Lung (tissue), 17 donors: ENCODE measurements at places on chromosomes 6 and 20.

GRCh38 chr20:36085686-36086267 lies 68.8 kb upstream of the EPB41L1 start:
- H3K27ac ChIP-seq: no peak overlapping the region
- no peak overlapping the region for H3K4me3 ChIP-seq
- peaks cover 10% of the 10 kb centered on the region for H3K27me3 ChIP-seq
- no peak for DNase-seq
- no peaks in the 10 kb centered on the region for H3K4me1 ChIP-seq
- H3K36me3 ChIP-seq: no peaks in the 10 kb centered on the region

DNA sequence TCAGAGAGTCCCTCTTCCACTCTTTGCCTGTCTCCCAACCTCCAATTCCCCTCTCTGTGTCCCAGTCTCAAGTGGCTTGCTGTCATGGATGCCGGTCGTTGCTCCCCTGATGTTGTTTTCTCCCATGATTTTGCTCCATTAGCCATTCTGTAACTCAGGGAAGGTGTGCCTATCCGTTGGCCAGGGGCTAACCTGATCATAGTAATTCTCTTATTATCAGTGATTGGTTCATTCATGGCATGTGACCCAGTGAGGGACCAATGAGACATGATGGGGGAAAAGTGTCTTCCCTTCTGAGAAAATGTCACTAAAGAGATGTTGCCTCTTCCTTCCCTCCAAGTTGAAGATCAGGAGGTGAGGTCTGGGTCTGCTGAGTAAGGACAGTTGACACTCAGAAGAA lies 214.5 kb downstream of the FARS2 start:
- no peaks in the 10 kb centered on the region for H3K36me3 ChIP-seq
- H3K27me3 ChIP-seq: no peaks in the 10 kb centered on the region

- H3K4me3 ChIP-seq: no peak overlapping the region
- H3K36me3 ChIP-seq: no peaks in the 10 kb centered on the region
- no peak for DNase-seq
- peaks cover 2% of the 10 kb centered on the region for H3K4me1 ChIP-seq
- H3K27ac ChIP-seq: no peak overlapping the region
Observed at GRCh38 chr6:73671911-73672685, 18.3 kb upstream of the SLC17A5 start.

GRCh38 chr20:58146081-58146745 lies 82.2 kb downstream of the ANKRD60 start:
- H3K27me3 ChIP-seq: no peaks in the 10 kb centered on the region
- H3K36me3 ChIP-seq: no peaks in the 10 kb centered on the region
- H3K27ac ChIP-seq: no peak overlapping the region
- DNase-seq: no peak
- H3K4me1 ChIP-seq: peaks cover 3% of the 10 kb centered on the region

GRCh38 chr20:1505871-1506270 lies 14.7 kb upstream of the SIRPB2 start:
- no peaks in the 10 kb centered on the region for H3K36me3 ChIP-seq
- H3K27ac ChIP-seq: no peak overlapping the region
- H3K4me3 ChIP-seq: no peak overlapping the region
- no peaks in the 10 kb centered on the region for H3K27me3 ChIP-seq

DNA sequence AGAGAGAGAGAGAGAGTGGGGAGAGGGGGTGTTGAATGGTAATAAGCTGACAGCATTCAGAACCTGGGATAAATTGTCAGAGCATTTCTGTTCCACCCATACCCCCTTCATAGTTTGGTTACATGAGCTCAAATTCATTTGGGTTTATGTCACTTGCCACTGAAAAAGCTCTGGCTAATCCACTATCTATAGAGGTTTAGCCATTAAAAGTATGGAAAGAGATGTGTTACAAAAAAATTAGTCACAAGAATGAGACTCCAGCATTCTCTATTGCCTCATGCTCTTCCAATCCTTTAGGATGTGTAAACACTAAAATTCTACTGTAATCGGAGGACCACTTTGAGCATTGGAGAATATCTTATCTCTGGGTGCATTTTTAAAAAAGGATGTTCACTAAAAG lies 297.6 kb upstream of the TCF21 start:
- H3K27me3 ChIP-seq: no peaks in the 10 kb centered on the region
- no peak overlapping the region for H3K27ac ChIP-seq
- no peak overlapping the region for H3K4me3 ChIP-seq
- peaks cover 37% of the 10 kb centered on the region for H3K4me1 ChIP-seq
- H3K36me3 ChIP-seq: no peaks in the 10 kb centered on the region

- no peak for DNase-seq
- no peaks in the 10 kb centered on the region for H3K27me3 ChIP-seq
- peaks cover 11% of the 10 kb centered on the region for H3K36me3 ChIP-seq
- no peak overlapping the region for H3K27ac ChIP-seq
- peaks cover 42% of the 10 kb centered on the region for H3K4me1 ChIP-seq
Observed at GRCh38 chr6:148533309-148534107, 190.9 kb downstream of the SASH1 start.

DNA sequence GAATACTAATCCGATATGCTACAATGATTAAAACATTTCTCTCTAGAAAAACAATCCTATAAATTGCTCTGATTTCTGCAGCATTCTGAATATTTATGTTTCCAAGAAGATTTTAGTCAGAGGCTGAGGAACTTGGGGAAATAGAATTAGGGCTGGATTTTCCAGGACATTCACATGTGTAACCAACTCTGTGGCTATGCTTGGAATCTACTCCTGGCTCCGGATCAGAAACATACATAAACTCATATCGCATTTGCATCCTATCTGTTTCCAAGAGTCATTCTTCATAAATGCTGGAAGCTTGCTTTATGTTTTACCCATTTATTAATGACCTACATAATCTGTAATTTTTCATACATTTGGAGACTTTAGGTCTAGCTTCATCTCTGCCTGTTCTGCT lies 459.9 kb upstream of the MARCKS start:
- peak; percentile 72 for DNase-seq
- no peaks in the 10 kb centered on the region for H3K36me3 ChIP-seq
- no peaks in the 10 kb centered on the region for H3K4me1 ChIP-seq
- no peak overlapping the region for H3K27ac ChIP-seq

DNA sequence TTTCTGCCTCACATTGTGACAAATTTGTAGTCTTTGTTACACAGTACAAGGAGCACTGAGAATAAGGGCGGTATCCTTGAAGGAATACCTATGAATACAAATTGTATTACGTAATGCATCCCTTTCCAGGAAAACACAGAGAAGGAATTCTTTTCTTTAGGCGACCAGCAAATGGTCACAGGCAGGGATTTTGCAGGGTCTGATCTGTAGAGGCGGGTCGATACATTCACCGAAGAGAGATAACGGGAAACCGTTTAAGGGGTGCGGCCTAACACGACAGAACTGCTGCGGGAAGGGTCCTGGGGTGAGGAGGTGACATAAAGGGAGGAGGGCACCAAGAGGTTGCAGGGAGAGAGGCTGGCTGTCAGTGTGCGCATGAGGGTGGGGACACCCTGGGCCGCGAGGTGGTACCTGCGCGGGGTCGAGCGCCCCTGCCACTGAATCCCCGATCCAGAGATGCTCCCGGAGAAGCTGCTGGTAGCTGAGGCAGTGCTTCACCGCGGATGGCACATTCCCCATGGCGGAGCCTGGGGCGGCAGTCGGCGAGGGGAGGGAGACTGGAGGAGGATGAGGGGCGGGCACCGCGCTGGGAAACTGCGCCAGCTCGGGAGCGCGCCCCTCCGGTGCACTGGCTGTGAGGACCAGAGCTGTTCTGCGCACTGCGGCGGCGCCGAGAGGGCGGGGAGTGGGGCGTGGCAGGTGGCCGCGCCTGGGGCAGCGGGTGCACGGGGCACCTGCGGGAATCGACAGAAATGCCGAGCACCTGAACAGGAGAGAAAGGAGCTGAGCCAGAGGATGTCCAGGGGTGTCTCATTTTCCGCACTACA lies at the start of gene HMGCLL1:
Gene HMGCLL1 (minus strand): TSS at position 656 of the 827 bp plus-strand sequence. CDS start 137 bp downstream, at position 519.
- peak; percentile 79 for DNase-seq
- no peaks in the 10 kb centered on the region for H3K36me3 ChIP-seq
- peak within 1 kb of the TSS; percentile 15 for H3K4me3 ChIP-seq
- peaks cover 5% of the 10 kb centered on the region for H3K4me1 ChIP-seq
- no peaks in the 10 kb centered on the region for H3K27me3 ChIP-seq

GRCh38 chr6:139137706-139138105 lies 2.8 kb downstream of the HECA start:
- H3K36me3 ChIP-seq: no peaks in the 10 kb centered on the region
- H3K4me3 ChIP-seq: no peak overlapping the region
- peaks cover 6% of the 10 kb centered on the region for H3K4me1 ChIP-seq
- DNase-seq: peak; percentile 60
- no peaks in the 10 kb centered on the region for H3K27me3 ChIP-seq

DNA sequence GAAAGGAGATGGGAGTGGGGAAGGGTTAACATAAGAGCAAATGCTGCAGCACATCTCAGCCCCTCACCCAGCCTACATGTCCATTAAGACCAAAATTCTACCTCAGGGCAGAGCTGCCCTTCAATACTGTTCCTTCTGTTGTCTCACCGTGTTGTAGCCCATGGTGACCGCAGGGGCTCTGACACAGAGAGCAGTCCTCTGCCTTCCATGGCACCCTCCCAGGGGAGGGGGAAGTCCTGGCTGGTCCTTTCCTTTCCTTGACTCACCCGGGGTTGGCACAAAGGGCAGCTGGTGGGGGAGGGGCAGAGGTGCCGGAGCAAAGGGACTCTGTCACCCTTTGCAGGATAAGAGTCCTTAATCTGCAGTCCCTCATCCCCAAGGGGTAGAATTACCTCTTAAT lies 15.2 kb downstream of the NKX2-2 start:
- DNase-seq: no peak
- no peaks in the 10 kb centered on the region for H3K4me1 ChIP-seq
- no peak overlapping the region for H3K4me3 ChIP-seq
- no peaks in the 10 kb centered on the region for H3K27me3 ChIP-seq
- H3K36me3 ChIP-seq: no peaks in the 10 kb centered on the region

DNA sequence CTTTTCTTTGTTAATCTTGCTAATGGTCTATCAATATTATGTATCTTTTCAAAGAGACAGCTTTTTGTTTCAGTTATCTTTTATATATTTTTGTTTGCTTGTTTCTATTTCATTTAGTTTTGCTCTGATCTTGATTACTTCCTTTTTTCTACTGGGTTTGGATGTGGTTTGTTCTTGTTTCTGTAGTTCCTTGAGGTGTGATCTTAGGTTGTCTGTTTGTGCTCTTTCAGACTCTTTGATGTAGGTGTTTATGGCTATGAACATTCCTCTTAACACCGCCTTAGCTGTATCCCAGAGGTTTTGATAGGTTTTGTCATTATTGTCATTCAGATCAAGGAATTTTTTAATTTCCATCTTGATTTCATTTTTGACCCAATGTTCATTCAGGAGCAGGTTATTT lies 26.8 kb upstream of the TNFAIP3 start:
- no peak for DNase-seq
- no peaks in the 10 kb centered on the region for H3K4me1 ChIP-seq
- H3K27me3 ChIP-seq: no peaks in the 10 kb centered on the region

GRCh38 chr6:65830151-65830550 lies 123.1 kb upstream of the EYS start:
- no peak overlapping the region for H3K4me3 ChIP-seq
- no peaks in the 10 kb centered on the region for H3K27me3 ChIP-seq
- H3K4me1 ChIP-seq: no peaks in the 10 kb centered on the region
- H3K27ac ChIP-seq: no peak overlapping the region

DNA sequence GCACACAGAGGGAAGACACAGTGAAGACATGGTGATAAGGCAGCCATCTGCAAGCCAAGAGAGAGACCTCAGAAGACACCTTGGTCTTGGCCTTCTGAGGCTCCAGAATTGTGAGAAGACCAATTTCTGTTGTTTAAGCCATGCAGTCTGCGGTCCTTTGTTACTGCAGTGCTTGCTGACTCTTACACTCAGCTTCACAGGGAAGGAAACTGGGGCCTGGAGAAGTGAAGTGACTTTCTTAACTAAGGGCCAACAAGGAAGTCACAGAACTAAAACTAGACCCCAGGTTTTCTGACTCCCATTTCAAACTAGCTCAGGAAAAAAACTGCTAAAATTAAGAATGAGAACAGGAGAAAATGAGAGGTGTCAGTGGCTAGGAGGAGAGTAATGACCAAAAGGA lies 74.3 kb downstream of the TNFRSF21 start:
- H3K36me3 ChIP-seq: no peaks in the 10 kb centered on the region
- no peak for DNase-seq
- no peaks in the 10 kb centered on the region for H3K27me3 ChIP-seq
- no peaks in the 10 kb centered on the region for H3K4me1 ChIP-seq

DNA sequence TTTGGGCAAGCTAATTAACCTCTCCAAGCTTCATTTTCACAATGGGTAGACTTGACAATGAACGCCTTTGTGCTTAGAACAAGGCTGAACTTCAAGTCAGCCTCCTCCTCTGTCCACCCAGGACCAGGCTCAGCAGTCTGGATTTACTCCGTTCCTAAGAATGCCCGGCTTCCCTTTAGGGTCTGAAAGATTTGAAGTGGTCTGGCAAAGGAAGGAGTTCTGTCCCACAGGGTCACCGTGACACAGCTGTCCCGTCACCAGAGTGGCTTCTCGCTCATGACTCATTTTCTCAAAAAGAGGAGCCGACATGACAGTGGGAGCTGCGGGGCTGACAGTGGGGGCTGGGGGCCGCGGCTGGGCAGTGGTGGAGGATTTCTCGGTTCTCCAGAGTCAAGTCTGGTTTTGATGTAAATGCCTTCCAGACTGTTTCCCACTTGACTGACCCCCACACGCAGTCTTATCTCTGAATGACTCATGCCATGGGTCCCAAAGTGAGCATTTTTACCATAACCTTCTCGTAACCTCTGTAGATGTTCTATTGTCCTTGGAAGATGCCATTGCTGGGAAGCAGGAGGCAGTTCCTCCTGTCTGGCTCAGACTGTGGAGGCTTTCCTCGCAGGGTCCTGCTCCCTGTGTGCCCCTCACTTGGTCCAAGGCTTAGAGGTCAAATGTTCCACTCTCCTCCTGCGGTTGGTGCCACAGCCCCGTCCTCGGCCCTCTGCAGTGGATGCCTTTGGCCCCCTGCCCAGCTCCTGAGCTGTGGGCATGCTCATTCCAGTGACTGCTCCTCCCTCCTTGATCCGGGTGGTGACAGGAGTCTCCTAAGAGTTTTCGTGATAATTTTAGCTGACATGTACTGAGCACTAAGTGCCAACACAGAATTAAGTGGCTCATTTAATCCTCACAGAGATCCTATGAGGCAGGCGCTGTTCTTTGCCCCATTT lies 253.1 kb downstream of the FNDC1 start:
- no peaks in the 10 kb centered on the region for H3K36me3 ChIP-seq
- no peaks in the 10 kb centered on the region for H3K4me1 ChIP-seq
- H3K4me3 ChIP-seq: no peak overlapping the region
- DNase-seq: no peak
- no peak overlapping the region for H3K27ac ChIP-seq
